CD4-positive, alpha-beta T cell (primary cell): ENCODE measurements at places on chromosomes 7 and 10. TPM values are rescaled to one million over a fixed set of nuclear protein-coding genes. Genes with fewer than 3 reads are reported as not detected.

Gene ZPBP
- not detected for total RNA-seq

GRCh38 chr10:30558411-30558810, 71.1 kb downstream of the LYZL2 start:
- no peak for DNase-seq

GRCh38 chr7:15921576-15921975, 235.1 kb upstream of the MEOX2 start:
- DNase-seq, result no peak

DNA sequence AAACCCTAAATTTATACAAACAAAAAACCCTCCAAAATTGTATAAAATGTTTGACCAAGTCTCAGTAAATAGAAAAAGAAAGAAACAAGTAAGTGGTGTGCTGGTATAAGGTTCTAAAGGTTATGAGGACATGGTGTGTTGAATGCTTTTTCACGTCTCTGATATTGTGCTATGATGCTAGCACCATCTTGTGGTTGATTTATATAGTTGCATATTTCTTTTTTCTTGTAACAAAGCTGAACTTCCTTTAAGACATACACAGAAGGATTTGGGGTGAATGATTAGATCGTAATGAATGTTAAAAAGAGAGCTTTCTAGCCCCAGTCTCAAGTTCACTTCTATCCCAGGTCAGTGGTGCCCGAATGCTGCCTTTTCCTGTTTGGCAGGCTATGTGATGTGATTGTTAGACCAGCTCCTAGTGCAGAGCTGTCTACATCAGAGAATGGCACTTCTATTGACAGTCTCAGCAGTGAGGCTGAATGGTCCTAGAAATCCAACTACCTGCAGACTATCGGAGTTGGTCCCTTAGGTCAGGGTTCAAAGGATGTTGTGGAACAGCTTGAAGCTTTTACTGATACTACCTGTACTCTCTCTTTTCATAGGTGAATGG, 25.0 kb downstream of the VTI1A start:
- DNase-seq, result no peak

GRCh38 chr7:121570365-121570764, 174.3 kb upstream of the FAM3C start:
- no peak for DNase-seq

DNA sequence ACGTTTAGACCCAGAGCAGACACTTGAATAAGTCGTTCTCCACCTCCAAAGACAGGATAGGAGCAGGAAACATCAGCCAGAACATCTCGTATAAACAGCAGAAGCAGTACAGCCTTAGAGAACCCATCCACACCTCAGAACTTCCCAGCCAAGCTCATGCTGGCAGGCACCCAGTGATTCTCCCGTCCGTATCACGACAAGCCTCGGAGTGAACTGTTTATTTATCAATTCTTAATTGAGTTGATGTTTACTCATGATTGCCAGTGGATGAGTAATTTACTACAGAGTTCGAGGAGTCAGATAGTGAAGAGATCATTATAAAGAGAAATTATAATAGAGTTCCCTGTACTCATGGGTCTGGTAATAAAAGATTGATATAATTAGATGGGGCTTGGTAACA, 811.5 kb downstream of the LRMDA start:
- no peak for DNase-seq
